Ovary (tissue), 10 donors: ENCODE measurements at places on chromosomes 12 and 14. TPM values are rescaled to one million over a fixed set of nuclear protein-coding genes. Genes with fewer than 3 reads are reported as not detected.

DNA sequence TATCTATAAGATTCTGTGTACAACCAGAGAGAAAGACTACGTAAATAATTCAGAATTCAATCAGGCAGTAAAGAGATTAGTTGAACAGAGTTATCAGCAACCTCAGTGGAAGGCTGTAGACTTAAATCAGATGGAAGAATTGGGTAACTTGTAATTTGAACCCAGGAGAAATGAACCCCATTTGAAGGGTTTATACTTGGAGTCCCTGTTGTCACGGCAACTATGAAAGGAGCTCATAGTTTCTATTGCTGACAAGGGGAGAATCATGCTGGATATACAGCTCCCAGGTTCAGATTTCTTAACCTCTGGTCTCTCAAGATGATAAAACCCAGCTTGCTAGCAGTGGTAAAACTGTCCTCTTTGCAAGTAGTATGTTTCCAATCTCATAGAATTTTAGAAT is 54.4 kb upstream of the BMP4 start:
- H3K36me3 ChIP-seq = no peaks in the 10 kb centered on the region
- DNase-seq = no peak
- no peaks in the 10 kb centered on the region for H3K4me1 ChIP-seq
- no peaks in the 10 kb centered on the region for H3K27me3 ChIP-seq
- H3K27ac ChIP-seq = no peak overlapping the region
- no peak overlapping the region for H3K4me3 ChIP-seq

DNA sequence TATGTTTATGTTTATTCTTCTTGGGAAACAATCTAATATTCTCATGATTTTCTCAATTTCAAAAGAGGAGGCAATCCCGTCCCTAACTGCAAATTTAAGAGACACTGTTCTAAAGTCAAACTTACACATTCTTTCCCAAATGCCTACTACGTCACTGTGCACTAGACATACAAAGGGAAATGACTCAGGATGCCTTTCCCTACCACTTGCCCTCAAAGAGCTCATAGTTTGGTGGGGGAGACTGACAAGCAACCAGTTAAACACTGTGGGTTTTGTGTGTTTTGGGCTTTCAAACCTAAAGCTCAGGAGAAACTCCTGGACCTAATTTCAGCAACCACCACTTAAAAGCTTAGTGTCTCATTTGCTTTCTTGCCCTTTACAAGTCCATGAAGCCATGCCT is 58.4 kb downstream of the ATP2B1 start:
- H3K27me3 ChIP-seq = no peaks in the 10 kb centered on the region
- no peak overlapping the region for H3K4me3 ChIP-seq
- H3K27ac ChIP-seq = no peak overlapping the region
- H3K4me1 ChIP-seq = no peaks in the 10 kb centered on the region
- DNase-seq = no peak

DNA sequence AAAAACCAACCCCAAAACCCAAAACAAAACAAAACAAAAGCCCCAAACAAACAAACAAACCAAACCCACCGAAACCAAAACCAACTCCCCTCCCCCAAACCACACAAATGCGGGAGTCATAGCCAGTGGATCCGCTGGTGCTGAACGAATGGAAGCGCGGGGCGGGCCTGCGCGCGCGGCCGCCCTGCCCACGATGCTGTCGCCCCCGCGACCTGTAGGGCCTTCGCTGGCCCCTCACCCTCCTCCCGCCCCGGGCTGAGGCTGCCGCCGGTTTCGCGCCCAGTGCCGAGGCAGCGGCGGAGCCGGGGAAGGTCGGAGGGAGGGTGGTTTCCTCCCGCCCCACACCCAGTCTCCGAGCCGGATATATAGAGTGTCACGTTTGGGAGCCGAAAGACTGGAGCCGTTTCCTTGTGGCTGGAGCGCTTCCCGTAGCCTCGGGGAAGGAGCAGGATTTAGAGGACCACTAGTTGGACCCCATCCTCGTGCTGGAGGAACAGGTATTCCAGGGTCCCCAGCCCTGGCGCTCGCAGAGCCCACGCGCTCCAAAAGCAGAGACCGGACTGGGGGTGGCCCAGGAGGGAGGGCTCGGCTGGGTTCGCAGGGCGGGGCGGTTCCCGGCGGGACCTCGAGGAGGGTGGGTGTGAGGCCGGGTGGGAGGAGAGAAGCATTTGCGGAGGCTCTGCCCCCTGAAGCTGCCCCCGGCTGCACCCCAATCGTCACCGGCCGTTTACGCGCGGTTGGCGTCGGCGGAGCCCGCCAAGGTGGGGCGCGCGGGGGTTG is at the start of gene FAR2:
TSS of gene FAR2 (plus strand) at position 368 of the 780 bp plus-strand sequence. CDS start 121,172 bp downstream, outside the sequence.
- DNase-seq = no peak
- H3K27me3 ChIP-seq = no peaks in the 10 kb centered on the region
- peaks cover 3% of the 10 kb centered on the region for H3K4me1 ChIP-seq
- H3K27ac ChIP-seq = no peak within 1 kb of the TSS
- H3K36me3 ChIP-seq = no peaks in the 10 kb centered on the region

DNA sequence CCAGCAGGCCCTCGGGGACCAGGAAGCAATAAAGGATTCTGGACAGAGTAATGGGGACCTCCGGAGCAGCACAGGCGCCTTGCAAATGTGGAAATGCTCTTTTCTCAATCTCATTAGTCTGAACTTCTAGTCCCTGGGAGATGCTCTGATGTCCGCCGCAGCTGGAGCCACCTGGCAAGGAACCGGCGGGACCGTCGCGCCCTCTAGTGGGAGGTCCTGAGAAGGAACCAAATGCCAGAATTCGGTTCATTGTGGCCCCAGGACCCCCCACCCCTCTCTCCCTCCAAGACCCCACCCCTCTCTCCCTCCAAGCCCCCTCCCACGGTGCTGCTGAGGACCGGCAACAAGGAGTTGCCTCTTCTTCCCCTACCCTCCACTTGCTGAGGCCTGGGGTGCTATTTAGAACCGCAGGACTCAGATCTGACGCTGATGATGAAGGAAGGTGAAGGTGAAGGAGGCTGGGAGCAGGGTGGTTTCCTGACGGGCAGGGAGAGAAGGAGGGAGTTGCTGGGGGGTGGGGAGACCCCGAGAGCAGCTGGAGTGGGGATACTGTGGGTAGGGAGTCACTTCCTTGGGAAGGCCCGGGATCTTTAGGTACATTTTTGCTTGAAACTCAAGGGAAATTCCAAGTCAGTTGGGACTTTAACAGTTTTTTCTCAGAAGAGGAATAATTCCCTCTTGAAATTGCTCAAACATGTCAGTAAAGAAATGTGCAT is 42.5 kb downstream of the SMIM41 start:
- H3K36me3 ChIP-seq = no peaks in the 10 kb centered on the region
- DNase-seq = peak; percentile 74
- H3K4me1 ChIP-seq = peaks cover 5% of the 10 kb centered on the region
- no peak overlapping the region for H3K4me3 ChIP-seq
- no peak overlapping the region for H3K27ac ChIP-seq

PTPN6 gene
- total RNA-seq = 5.8 TPM

GRCh38 chr12:107399046-107399445 is 286.6 kb upstream of the PWP1 start:
- H3K36me3 ChIP-seq = no peaks in the 10 kb centered on the region
- no peaks in the 10 kb centered on the region for H3K27me3 ChIP-seq
- H3K4me1 ChIP-seq = no peaks in the 10 kb centered on the region
- no peak for DNase-seq
- H3K27ac ChIP-seq = no peak overlapping the region

DNA sequence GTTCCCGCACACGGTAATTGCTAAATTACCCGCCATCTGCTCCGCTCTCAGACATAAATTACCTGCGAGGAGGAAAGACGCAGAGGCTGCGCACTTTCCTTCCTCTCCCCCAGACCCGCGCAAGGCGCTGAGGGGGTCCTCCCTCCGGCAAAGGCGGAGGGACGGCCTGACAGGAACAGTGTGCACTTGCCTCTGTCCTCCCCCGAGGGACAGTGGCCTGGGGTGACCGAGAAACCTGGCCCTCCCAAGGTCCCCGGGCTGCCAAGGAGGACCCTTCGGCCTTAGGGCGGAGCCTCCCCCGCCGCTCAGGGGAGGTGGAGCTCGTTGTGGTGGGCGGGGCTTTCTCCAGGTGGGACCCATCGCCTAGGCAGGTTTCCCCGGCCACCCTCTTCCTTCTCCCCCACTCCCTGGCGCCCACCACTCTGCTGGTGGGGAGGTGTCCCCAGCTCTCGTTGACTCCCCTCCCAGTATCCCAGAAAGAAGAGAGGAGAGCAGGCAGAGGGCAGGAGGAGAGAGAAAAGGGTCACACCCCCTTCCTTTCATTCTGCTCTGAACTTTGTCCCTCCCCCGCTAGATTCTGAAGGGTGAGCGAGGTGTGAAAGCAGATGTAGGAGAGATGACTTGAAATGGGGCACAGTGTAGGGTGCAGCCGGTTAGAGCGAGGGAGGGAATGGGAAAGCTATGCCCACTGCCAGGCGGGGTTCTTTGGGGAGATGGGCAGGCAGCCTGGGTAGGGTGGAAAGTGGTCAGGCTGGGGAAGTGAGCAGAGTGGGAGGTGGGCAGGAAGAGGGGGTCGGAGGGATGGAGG is 11.4 kb upstream of the CALCOCO1 start:
- no peak overlapping the region for H3K27ac ChIP-seq
- H3K4me1 ChIP-seq = peaks cover 2% of the 10 kb centered on the region
- no peaks in the 10 kb centered on the region for H3K27me3 ChIP-seq
- DNase-seq = no peak
- no peak overlapping the region for H3K4me3 ChIP-seq

- H3K4me1 ChIP-seq = no peaks in the 10 kb centered on the region
- no peak for DNase-seq
- H3K27ac ChIP-seq = no peak overlapping the region
- H3K27me3 ChIP-seq = no peaks in the 10 kb centered on the region
- H3K36me3 ChIP-seq = no peaks in the 10 kb centered on the region
Observed at GRCh38 chr14:71324767-71325272, 417.6 kb downstream of the PCNX1 start.

GRCh38 chr14:54350203-54350602 is 46.6 kb upstream of the CDKN3 start:
- no peak overlapping the region for H3K4me3 ChIP-seq
- H3K4me1 ChIP-seq = peaks cover 4% of the 10 kb centered on the region
- DNase-seq = no peak
- H3K27ac ChIP-seq = no peak overlapping the region
- no peaks in the 10 kb centered on the region for H3K36me3 ChIP-seq
- H3K27me3 ChIP-seq = no peaks in the 10 kb centered on the region

TAS2R7 gene
- total RNA-seq = not detected
